Effector memory CD4-positive, alpha-beta T cell (primary cell): ENCODE measurements at places on chromosomes 7 and 10.

DNA sequence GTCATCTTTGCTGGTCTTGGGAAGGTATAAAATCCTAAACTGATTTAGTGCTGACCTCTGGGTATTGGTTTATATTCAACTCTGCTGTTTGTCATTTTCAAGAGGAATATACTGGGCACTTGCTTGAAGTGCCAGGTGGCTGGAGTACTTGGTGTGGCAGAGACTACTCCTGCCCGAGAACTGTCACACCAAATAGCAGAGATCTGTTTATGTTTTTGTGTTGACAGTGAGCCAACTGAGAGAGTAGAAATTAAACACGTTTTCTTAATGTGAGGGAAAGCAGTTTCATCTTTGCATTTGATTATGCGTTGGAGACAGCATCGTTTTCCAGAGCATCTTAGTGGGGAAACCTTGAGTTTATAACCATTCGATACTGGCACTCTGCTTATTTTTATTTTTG, 174.4 kb downstream of the CDCA7L start:
- no peaks in the 10 kb centered on the region for H3K27me3 ChIP-seq
- DNase-seq = no peak
- no peak overlapping the region for H3K27ac ChIP-seq
- no peak overlapping the region for H3K4me3 ChIP-seq
- H3K4me1 ChIP-seq = no peaks in the 10 kb centered on the region
- no peaks in the 10 kb centered on the region for H3K36me3 ChIP-seq

DNA sequence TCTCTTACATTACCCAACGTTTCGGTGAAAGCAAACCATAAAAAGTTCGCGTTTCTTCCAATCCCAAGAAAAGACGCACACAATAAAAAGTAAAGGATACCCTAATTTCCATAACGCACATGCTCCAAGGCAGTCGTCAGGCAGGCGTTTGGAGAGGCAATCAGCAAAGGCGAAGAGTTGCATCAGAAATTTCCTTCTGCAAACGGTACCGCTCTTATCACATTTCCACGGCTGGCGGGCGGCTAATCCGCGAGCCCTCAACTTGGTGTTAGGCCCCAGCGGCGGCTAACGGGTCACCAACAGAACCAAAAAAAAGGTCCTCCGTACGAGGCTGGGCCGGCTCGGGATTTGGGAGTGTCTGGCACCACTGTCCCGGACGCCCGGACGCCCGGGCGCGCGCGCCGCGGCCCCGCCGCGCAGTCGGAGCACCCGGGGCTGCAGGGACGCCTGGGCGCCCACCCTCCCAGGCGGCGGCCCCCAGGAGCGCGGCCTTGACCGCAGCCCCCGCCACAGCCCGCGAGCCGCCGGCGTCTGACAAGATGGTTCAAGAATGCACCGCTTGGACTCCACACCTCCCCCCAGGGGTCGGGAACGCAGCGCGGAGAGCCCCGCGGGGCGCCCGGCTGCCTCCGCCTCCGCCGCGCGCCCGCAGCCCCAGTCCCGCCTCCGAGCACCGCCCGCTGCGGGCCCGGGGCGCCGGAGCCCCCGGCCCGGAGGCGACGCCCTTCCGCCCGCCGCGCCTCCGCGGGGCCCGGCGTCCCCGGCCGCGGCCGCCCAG, 9.8 kb upstream of the GRB10 start:
- H3K4me3 ChIP-seq = peak overlapping the region; percentile 30
- no peak for DNase-seq
- no peaks in the 10 kb centered on the region for H3K36me3 ChIP-seq
- H3K27me3 ChIP-seq = no peaks in the 10 kb centered on the region

GRCh38 chr7:98978672-98979071, 100.3 kb downstream of the TRRAP start:
- H3K27ac ChIP-seq = no peak overlapping the region
- H3K36me3 ChIP-seq = peaks cover 91% of the 10 kb centered on the region
- H3K27me3 ChIP-seq = no peaks in the 10 kb centered on the region
- no peak for DNase-seq

DNA sequence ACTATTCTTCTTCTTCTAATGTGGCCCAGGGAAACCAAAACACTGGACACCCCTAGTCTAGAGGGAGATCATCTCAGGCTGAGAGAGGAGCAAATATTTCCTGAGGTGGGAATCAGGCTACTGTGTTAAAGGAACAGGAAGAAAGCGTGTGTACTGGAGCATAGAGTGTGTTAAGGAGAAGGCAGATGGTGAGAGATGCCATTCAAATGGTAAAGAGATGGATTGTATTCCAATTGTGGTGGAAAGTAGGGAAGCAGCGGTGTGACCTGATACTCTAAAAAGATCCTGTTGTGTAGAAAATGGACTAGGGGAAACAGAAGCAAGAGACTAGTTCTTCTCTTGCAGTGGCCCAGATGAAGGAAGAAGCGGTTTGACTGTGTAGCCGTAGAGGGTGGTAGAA, 31.2 kb downstream of the RAB18 start:
- no peaks in the 10 kb centered on the region for H3K4me1 ChIP-seq
- DNase-seq = no peak

- H3K27ac ChIP-seq = no peak overlapping the region
- no peaks in the 10 kb centered on the region for H3K27me3 ChIP-seq
- DNase-seq = no peak
- no peaks in the 10 kb centered on the region for H3K36me3 ChIP-seq
- no peak overlapping the region for H3K4me3 ChIP-seq
These were observed 294.6 kb downstream of the PTEN start for GRCh38 chr10:88157981-88158465.

DNA sequence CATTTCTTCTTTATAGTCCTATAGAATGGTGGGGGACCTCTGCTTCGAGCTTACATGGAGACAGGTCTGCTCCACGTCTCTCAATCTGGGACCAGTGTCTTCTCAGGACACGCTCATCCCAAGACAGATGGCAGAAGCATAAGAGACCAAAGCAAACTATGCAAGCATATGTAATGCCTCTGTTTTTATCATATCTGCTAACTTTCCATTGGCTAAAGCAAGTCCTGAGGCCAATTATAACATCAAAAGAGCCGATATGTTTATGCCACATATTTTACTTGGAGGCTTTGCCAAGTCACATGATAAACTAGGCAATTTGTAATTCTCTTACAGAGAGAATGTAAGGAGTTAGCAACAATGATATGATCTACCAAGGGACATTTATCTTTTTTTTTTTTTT, 102.6 kb upstream of the NRBF2 start:
- H3K27ac ChIP-seq = no peak overlapping the region
- no peaks in the 10 kb centered on the region for H3K36me3 ChIP-seq
- H3K27me3 ChIP-seq = no peaks in the 10 kb centered on the region
- DNase-seq = no peak
- no peaks in the 10 kb centered on the region for H3K4me1 ChIP-seq

GRCh38 chr7:16644636-16645592, 640 bp downstream of the ANKMY2 start:
- peaks cover 10% of the 10 kb centered on the region for H3K4me1 ChIP-seq
- no peaks in the 10 kb centered on the region for H3K27me3 ChIP-seq
- peak overlapping the region; percentile 98 for H3K4me3 ChIP-seq
- H3K36me3 ChIP-seq = no peaks in the 10 kb centered on the region

DNA sequence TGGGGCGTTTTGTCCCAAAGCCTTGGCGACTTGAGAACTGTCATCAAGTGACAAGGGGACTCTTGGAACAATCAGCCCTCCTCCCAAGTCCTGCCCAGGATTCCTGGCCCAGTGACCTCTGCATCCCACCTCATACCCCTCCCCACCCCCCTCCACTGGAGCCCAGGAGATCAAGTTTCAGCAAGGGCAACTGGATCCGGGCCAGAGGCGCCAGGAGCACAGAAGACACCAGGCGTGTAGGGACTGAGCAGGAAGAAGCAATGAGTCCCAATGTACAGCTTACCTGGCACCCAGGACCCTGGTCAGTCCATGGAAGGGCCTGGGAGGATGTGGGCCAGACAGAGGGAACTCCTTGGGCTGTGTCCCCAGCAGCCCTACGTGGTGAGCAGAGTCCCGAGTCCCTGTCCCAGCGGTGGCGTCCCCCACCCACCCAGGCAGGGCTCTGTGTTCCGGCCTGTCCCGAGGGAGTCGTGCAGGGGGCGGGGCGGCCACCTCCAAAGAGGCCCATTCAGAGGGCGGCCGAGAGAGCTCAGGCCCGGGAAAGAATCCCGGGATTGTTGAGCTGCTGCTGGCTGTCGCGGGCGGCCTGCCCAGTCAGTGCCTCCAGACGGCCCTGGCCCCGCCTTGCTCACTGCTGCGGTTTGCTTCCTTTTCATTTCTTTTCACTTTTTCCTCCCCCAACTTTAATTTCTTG, 254.1 kb downstream of the TNS3 start:
- H3K4me3 ChIP-seq = no peak overlapping the region
- DNase-seq = no peak
- H3K36me3 ChIP-seq = no peaks in the 10 kb centered on the region
- no peaks in the 10 kb centered on the region for H3K4me1 ChIP-seq

GRCh38 chr10:45378914-45379726, 5.1 kb downstream of the ALOX5 start:
- H3K4me1 ChIP-seq = peaks cover 3% of the 10 kb centered on the region
- DNase-seq = no peak
- no peaks in the 10 kb centered on the region for H3K27me3 ChIP-seq
- H3K27ac ChIP-seq = no peak overlapping the region
- H3K4me3 ChIP-seq = no peak overlapping the region

DNA sequence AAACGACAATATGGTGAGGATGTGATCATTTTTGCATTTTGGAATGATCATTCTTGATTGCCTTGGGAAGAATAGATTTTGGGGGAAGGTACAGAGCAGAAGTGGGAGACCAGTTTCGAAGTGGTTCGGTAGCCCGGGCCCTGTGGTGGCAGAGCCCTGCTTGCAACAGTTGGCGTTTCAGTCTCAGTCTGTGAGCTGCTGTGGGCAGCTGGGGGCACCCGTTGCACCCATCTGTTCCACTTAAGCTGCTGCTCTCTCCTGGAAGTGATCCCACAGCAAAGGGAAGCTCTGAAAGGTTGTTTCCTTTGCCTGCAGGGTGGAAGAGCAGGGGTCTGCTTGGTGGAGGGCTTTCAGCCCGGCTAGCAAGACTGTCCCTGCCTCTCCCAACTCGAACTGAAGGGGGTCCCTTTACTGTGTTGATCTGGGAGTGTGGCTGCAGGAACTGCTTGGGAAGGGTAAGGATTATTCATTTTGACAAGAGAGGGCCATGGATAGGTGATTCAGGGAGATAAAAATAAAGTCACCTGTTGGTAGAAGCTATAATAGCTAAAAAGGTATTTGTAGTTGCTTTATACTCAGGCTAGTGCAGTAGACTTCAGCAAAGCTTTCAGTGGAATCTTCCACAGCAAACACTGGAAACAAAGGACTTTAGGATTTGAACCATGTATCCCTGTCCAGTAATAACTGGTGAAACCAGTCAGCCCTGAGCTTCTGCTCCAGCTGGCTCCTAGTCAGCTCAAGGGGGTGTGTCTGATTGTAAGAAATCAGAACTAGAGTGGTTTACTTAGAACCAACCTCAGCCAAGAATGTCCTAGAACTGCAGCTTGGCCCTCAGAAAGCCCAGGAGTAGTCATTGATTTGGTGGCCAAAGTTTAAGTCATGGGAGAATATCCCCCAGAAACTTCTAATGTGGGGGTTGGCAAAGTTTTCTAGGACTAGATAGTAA, 53.1 kb upstream of the PDCD4 start:
- H3K4me3 ChIP-seq = no peak overlapping the region
- no peaks in the 10 kb centered on the region for H3K36me3 ChIP-seq
- no peak for DNase-seq
- no peaks in the 10 kb centered on the region for H3K27me3 ChIP-seq

- no peaks in the 10 kb centered on the region for H3K27me3 ChIP-seq
- no peak overlapping the region for H3K27ac ChIP-seq
- H3K36me3 ChIP-seq = no peaks in the 10 kb centered on the region
- H3K4me3 ChIP-seq = no peak overlapping the region
- no peak for DNase-seq
These were observed 17.5 kb downstream of the RASGEF1A start for GRCh38 chr10:43249151-43249961.

DNA sequence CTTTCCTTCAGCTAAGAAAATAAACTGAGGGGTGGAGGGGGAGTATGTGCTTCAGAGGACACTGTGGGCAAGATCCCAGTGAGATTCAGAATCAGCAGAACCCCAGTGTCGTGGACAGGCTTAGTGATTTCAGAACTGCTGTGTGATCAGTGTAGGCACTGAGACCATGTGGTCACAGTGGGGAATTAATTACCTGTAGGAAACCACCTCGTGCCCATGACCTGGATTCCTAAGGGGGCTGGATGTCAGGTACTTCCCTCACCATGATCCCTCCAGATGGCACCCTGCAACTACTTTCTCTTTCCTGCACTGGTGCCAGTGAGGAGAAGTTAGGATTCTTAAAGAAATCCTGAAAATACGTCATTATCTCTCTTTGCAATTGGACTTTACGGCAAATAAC, 64.4 kb downstream of the HBP1 start:
- no peaks in the 10 kb centered on the region for H3K27me3 ChIP-seq
- H3K4me1 ChIP-seq = no peaks in the 10 kb centered on the region
- peaks cover 3% of the 10 kb centered on the region for H3K36me3 ChIP-seq
- DNase-seq = no peak
- H3K27ac ChIP-seq = no peak overlapping the region

DNA sequence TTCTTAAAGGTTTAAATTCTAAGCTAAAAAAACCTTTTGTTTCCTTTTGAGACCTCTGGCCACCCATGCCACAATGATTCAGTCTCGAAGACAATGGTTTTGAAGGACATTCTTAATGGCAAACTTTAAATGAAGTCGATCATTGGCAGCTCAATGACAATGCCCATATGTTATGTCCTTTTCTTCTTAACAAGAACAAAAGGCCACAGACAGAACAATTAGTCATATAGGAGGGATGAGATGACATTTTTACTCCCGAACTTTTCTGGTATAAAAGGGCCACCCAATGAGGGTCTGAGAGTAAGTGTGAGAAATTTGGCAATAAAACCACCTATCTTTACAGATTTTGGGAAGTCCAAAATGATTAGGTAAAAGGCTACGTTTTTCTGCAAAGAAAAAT, at the start of gene NPS:
NPS (plus strand) TSS at position 301 of the 400 bp plus-strand sequence; CDS start at position 361, 60 bp downstream.
- H3K36me3 ChIP-seq = no peaks in the 10 kb centered on the region
- H3K4me3 ChIP-seq = no peak within 1 kb of the TSS

DNA sequence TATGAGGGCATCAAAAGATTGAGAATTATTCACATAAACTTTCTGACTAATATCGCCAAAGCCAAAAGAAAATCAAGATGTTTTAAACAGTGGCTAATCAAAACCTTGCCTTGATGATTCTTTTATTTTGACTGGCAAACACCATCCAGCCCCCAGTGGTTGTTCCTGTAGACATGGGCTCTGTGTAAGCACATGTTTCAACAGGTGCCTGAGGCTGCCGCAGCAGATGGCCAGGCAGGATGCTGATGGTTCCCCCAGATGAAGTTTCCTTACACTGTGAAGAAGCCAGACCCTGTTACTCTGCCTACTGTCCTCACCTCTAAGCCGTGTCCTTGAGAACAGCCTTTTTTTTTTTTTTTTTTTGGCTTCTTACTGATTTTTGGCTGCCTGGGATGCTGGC, 146.5 kb downstream of the RAB11FIP2 start:
- no peaks in the 10 kb centered on the region for H3K4me1 ChIP-seq
- no peak overlapping the region for H3K4me3 ChIP-seq
- no peak overlapping the region for H3K27ac ChIP-seq
- no peaks in the 10 kb centered on the region for H3K36me3 ChIP-seq

GRCh38 chr7:116769546-116769945, 92.8 kb upstream of the CAPZA2 start:
- no peak for DNase-seq
- H3K4me1 ChIP-seq = no peaks in the 10 kb centered on the region
- no peaks in the 10 kb centered on the region for H3K27me3 ChIP-seq
- no peaks in the 10 kb centered on the region for H3K36me3 ChIP-seq
- no peak overlapping the region for H3K4me3 ChIP-seq

- H3K4me1 ChIP-seq = no peaks in the 10 kb centered on the region
- H3K27me3 ChIP-seq = no peaks in the 10 kb centered on the region
- no peaks in the 10 kb centered on the region for H3K36me3 ChIP-seq
- no peak overlapping the region for H3K27ac ChIP-seq
- H3K4me3 ChIP-seq = no peak overlapping the region
- DNase-seq = no peak
These were observed 712 bp downstream of the FOXP2 start for GRCh38 chr7:114415064-114415989.
